Activated gamma-delta T cell treated with Interleukin-2 at 50 U/mL for 16 hours (primary cell): ENCODE measurements at places on chromosomes 1 and 21.

DNA sequence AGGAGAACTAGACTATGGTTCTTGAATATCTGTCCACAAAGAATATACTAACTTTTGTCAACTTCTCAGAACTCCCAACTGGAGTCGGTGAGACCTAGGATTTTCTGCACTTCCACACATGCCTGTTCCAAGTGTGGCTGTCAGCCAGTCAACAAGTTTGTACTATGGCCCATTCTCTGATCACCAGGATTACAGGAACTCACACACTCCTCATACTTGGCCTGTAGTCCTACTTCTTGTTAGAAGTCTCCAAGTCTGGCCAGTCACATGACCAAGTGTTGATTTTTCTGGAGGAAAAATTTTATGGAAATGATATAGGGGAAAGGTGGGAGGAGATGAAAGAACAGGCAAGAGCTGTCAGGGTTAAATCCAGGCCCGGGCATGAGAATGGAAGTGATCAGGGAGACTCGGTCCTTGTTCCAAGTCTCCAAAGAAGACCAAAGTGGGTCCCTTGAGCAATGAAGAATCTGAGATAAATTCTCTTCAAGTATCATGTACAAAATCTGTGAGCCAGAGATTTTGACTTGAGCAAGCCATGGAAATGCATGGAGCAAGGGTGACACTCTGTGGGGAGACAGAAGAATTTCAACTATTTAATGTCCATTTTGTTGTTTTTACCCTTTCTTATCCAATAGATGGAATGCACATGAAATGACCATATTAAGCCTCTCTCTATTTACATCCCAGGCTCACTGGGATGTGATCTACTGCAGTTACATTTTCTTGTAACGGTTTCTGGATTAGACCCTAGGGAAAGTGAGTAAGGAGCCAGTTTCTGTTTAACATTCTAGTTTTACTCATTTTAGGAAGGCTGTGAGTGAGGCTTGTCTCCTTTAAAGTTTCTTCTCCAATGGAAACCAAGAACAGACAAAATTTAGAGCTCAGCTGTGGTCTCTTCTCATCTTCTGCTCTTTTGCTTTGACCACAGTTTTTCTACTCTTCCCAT is 320.9 kb downstream of the ASTN1 start:
- DNase-seq, result no peak

GRCh38 chr1:42348498-42348897 is 13.5 kb upstream of the FOXJ3 start:
- DNase-seq, result no peak

DNA sequence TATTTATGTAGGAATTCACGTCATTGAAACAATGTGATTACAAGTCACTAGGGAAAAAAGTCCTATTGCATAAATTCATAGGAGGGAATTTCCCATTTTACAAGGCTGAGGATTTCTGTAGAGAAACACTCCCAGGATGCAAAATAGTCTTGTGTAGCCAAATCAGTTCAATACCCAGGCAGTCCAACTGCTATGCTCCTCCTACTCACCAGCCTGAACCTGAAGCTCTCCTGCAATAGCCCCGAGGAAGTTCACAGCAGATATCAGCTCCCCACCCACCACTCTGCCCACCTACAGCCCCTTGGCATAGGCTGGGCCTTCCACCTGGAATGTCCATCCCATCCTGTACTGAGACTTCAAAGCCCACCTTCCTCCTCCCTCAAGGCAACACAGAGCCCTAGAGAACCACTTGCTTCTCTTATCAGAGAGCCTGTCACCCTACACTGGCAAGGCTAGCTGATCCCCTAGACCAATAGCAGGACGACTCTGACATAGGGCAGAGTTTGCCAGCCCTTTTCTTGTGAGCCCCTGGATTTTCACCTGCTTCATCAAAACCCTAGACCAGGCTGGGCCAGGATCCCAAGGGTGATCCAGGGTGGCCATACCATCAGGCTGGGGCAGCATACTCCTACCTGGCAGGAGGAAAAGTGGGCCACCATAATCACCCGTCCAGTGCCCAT is 1.5 kb downstream of the LSS start:
- no peak for DNase-seq

- DNase-seq, result no peak
Observed at GRCh38 chr1:38000529-38001455, 4.5 kb downstream of the FHL3 start.

- no peak for DNase-seq
Observed at GRCh38 chr1:32257227-32257508, 6.1 kb downstream of the LCK start.

- peak; percentile 11 for DNase-seq
Observed at GRCh38 chr1:84892705-84893618, at the start of gene LPAR3. LPAR3 (minus strand) TSS chr1:84893206; CDS start chr1:84866120, 27,086 bp downstream.

- DNase-seq, result no peak
Observed at GRCh38 chr1:239558559-239558958, 172.2 kb downstream of the CHRM3 start.

GRCh38 chr1:202576816-202577215 is 133.4 kb downstream of the SYT2 start:
- DNase-seq, result no peak

DNA sequence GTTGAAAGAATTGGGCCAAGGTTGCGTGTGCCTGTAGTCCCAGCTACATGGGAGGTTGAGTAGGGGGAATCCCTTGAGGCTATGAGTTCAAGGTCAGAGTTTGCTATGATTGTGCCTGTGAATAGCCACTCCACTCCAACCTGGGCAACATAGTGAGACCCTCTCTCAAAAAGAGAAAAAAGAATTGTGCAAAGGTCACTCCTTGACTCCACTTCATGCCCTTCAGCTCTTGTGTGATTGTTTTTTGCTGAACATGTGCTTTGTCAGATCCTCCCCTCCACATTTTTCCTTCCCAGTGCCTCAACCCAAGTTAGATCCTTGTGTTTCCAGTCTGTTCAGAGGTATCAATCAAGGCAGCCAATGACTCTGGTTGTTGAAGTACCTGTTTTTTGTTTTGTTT is 8.5 kb downstream of the TXNIP start:
- DNase-seq, result no peak

- DNase-seq, result no peak
Observed at GRCh38 chr21:29676395-29676794, 263.4 kb downstream of the GRIK1 start.

DNA sequence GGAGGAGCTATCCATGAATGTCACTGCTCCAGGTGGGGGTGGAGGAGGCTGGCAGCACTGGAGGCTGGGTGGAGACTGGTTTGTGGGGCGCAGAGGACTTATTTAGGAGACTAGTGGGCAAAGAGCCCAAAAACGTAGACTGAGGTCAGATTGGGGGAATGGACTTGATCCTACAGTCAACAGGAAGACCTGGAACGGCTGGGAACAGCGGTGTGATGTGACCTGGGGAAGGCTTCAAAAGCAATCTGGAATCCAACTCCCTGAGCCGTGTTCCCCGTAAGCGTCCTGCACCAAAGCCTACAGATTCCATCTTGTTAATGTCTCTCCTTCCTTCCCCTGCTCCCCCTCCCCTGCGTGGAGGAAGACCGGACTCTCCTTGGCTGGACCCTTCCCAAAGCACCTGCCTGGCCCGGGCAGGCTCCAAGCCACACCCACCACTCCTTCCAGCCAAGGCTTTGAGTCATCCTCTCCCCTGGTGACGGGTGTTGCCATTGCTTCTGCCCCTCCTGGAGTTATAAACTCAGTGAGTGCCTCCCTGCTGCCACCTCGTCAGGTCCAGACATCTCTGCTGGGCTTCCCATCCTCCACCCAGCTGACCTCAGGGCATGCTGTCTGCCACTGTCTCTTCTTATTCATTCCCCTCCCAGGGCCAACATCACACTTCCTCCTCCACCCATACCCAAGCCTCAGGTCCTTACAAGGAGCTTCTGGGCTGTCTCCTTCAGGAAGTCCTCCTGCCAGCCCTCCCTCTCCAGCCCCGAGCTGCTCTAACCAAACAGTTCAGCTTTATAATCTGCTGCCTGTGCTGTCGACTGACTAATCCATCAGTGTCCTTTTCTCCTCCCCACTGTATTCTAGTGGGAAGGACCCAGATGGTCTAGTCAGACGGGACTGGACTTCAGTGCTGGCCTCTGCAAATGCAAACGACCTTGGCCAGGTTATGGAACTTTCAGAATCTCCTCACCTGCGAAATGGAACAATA is 1.6 kb upstream of the CLSTN1 start:
- DNase-seq, result peak; percentile 33

DNA sequence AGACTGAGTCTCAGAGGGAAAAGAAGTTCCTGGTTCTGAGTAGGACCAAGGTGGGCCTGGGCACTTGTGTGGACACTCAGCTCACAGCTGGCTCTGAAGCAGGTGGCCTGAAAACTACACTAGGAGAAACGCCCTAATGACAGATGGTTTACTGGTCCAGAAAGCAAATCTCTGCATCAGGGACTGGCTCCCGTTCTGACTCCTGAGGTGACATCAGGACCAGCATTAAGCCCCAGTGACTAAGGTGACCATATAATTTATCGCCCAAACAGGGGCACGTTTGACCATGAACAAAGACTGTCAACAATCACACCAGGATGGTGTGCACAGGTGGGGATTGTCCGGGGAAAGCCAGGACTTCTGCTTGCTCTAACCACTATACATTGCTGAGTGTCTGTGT is 12.2 kb upstream of the CD34 start:
- DNase-seq, result no peak

- DNase-seq, result no peak
Observed at GRCh38 chr1:91600431-91601337, 100.0 kb downstream of the CDC7 start.

GRCh38 chr1:115522386-115522785 is 119.4 kb upstream of the VANGL1 start:
- no peak for DNase-seq

- no peak for DNase-seq
Observed at GRCh38 chr1:30089024-30089430, 634.4 kb downstream of the MATN1 start.

- no peak for DNase-seq
Observed at GRCh38 chr1:84693005-84693404, 2.7 kb upstream of the SSX2IP start.

DNA sequence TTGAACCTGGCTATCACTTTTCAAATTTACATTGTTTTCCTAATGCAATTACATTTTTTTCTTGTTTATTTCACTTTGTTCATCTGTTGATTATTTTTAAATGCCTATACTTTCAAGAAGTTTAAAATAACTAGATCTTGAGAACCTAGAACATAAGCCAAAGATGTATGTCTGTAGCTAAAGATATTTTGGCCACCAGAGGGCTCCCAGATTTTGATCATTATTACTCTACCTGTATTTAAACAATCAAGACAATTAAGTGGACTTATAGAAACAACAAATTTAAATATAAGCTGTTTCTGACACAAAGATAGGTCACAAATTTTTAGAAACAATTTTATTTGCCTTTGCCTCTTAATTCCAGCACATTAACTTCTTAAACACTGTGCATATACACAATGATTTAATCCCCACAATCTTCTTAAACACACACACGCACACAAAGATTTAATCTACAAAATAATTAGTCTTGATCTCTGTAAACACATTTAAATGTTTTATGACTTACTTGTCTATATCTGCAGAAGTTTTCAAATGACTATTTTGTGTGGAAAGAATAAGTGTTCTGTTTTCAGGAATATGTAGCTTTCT is 380.0 kb downstream of the DSCAM start:
- no peak for DNase-seq

DNA sequence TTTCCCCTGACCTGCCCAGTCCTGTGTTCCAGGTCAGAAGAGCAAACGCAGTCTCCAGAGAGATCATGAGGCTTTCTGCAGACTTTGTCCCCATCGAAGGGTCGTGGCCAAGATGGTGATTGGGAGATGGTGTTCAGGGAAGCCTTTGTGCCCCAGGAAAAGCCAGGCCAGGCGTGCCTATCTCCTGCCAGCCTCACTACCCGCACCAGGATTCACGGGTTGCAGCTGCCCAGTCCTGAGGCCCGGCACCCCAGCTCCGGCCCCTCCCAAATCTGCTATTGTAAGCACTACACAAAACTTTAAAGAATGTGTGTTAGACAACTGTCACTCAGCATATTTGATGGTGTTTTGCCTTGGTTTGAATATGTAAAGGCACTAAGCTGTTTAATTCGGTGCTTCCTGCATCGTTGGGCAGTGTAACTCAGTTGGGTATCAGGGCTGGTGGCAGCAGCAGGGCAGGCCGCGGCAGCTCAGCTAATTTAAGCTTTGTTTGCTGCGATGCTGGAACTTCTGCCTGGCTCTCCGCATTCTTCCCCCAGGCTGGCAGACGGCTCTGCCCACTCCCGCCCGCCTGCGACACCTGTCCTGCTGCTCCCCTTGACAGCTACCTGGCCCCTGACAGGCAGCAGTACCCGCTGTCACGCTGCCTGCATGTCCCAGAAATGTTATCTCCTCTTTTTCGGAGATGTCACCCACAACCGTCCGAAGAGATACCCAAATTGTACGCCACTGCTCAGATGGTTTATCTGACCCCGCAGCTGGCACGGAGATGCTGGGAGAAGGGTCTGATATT is 209.0 kb upstream of the VAMP3 start:
- DNase-seq, result no peak

GRCh38 chr1:101006553-101006952 is 19.0 kb downstream of the DPH5 start:
- no peak for DNase-seq

DNA sequence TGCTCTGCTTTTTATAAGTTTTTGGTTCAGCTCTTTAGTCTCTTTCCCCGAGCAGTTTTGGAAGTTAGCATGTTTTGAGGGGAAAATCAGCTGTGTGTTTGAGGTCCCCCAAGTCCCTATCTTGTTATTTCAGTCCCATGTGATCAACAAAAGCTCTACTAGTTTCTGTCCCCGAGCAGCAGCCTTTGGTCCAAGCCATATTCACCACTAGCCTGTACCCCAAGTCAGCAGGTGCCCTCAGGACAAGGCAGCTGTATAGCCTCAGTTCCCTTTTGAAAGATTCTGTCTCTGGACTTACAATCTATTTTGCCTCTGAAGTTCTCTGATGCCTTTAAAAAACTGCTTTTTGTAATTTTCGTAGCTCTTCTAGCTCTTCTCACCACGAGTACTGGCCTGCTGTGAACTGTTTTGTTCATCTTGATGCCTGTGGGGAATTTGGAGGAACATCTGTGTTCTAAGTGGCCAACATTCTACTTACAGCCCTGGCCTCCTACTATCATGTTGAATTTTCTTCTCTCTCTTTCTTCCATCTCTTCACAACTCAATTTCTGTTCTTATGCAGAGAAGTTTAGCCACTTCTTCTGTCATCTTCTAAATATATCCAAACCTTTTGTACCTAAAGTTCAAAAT is 16.7 kb downstream of the UAP1 start:
- DNase-seq, result no peak

- no peak for DNase-seq
Observed at GRCh38 chr1:30708361-30708728, 15.0 kb downstream of the MATN1 start.

DNA sequence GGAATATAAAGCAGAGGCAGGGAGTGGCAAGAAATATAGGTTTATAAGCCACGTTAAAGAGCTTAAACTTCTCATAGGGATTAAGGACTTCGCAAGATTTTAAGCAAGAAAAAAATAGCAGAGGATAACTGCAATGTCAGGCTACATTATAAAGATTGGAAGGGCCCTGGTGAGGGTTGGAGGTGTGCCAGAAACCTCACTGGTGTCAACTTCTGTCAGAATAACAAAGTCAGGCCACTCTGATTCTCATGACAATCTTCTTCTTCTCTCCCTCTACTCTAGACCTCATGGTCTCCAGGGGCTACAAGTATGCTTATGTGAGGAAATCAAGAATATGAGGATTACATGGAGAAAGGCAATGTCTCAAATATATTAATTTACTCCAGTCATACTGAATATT is 32.6 kb upstream of the FMO2 start:
- no peak for DNase-seq

GRCh38 chr1:198203434-198203833 is 46.6 kb downstream of the NEK7 start:
- DNase-seq, result no peak
